ENCODE measurements at places on chromosomes 1 and 21.

DNA sequence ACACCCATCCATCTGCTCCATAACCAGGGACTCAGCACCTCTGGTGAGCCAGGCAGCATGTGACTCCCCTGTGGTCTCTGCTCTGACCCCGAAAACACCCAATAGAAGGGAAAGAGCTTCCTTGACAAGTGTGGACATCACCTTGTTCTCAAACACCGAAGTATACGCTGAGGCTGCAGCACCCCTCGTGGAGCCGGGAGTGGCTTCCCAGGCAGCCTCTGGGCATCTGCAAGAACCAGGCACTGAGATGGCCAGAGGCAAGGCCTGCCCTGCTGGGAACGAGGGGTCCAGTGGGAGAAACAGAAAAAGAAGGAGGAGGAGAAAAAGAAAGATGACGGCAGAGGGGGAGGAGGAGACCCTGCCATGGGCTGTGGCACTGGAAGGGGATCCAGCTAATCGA is 18.2 kb upstream of the AJAP1 start:
- no peak for DNase-seq

- no peak for DNase-seq
These were observed 65.4 kb downstream of the MACF1 start for GRCh38 chr1:39269791-39270342.

GRCh38 chr1:53460211-53460634 is 1.0 kb downstream of the DMRTB1 start:
- no peak for DNase-seq

DNA sequence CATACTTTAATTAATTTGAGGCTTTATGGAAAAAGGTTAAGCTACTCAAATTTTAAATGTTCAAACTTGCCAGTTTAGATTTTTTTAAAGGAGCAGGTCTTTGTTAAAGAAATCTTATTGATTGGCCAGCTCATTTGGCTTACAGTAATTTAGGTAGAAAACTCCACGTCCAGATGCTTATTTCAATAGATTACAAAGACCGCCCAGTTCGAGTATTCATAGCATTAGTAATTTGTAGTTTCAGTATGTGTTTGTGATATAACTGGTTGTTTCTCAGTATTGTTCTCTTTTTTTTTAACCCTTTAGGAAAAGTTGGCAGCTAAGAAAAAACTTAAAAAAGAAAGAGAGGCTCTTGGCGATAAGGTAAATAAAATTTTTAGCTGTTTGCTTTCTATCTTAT is 1.6 kb downstream of the RPF1 start:
- DNase-seq, result no peak

DNA sequence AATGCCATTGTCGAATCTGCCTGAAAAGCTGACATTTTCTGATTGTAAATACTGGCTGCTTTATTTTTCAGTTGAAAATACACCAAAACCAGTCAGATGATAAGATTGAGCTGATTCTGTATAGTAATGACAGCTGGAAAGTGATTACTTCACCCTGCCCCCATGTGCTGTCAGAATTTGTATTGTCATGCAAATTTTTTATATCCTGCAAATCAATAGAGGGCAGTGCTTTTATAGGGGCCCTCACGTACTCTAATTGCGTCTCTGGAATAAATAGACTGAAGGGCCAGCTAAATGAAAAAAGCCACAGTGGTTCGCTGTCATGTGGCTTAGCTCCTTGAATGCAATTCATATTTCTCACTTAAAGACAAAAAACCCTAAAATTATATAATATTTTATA is 208.6 kb downstream of the LHX8 start:
- DNase-seq, result no peak

GRCh38 chr21:41222247-41223068 is 54.5 kb downstream of the BACE2 start:
- no peak for DNase-seq

- DNase-seq, result no peak
These were observed 10.0 kb upstream of the RCSD1 start for GRCh38 chr1:167620002-167620401.

- no peak for DNase-seq
These were observed at the start of gene CYYR1 for GRCh38 chr21:26572702-26573381. CYYR1 (minus strand) TSS chr21:26573286; CDS start chr21:26572940, 346 bp downstream.

GRCh38 chr1:67578397-67579020 is 106.5 kb upstream of the GADD45A start:
- no peak for DNase-seq

DNA sequence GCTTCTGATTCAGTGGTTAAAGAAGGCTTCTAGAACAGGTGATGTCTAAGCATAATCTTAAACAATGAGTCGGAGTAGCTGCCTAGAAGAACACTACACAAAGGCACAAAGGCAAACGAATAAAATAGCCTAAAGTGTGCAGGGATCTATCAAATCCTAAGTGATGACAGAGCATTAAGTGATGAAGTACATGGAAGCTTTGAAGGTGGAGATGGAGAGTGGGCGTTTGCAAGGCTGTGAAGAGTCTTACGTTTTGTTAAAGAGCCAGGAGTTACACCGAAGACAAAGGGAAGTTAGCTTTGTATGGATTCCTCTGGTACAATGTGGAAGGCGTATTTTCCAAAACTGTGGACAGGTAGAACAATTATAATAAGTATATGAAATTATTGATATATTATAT is 270.6 kb downstream of the NEGR1 start:
- no peak for DNase-seq

DNA sequence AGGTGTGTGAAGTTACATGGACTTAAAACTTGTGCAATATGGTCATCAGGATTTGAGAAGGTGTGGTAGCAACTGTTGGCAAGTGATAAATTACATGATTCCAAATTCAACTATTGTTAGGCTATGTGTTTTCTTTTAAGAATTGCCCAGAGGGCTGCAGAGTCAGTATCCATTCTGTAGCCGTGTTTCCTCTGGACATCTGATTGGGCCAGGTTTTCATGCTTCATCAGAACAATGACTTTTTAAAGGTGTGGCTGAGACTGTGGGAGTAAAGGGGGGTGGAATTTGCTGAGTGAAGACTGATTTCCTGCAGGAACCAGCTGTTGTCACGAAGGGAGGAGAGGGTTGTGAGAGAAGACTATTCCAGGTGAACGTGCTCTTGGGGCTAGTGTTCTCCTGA is 1.7 kb upstream of the HRNR start:
- DNase-seq, result no peak

DNA sequence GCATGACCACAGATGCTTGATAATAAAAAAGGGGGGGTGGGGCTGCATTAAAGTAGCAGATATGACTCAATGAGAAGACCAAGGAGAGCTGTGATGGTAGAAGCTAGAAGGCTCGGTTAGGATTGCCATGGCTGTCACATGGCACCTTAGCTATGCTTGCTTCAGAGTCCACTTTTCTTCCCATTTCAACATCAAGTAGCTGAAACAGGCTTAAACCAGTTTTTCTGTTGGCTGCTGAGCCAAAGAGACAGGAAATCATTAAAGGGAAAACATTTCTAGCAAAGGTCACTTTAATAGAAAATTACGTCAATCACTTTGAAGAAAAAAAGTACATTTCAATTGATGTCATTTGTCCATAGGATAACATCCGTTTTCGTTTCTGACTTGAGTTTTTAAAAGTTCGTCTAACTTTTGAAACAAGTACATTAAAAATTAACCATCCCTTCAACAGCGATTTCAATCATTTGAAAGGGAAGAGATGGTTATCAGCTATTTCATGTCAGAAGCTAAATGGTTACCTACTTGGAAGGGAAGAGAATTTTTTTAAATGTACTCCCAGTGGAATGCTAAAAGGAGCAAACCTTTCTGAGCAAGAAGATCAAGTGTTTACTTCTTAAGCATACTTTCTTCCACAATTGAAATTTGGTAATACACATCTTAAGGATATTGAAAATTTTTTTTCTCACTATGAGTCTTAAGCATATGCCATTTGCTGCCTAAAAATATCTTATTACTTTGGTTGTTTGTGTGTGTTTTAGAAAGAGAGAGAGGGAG is 488.1 kb upstream of the PRMT6 start:
- no peak for DNase-seq

GRCh38 chr1:63498106-63498505 is 24.9 kb downstream of the ITGB3BP start:
- DNase-seq, result no peak

- DNase-seq, result no peak
These were observed 47.7 kb downstream of the OSBPL9 start for GRCh38 chr1:51664421-51665240.

GRCh38 chr1:215566556-215567490 is at the start of gene KCTD3:
KCTD3 (plus strand) TSS chr1:215567304; CDS start chr1:215567686, 382 bp downstream.
- DNase-seq, result peak; percentile 27

DNA sequence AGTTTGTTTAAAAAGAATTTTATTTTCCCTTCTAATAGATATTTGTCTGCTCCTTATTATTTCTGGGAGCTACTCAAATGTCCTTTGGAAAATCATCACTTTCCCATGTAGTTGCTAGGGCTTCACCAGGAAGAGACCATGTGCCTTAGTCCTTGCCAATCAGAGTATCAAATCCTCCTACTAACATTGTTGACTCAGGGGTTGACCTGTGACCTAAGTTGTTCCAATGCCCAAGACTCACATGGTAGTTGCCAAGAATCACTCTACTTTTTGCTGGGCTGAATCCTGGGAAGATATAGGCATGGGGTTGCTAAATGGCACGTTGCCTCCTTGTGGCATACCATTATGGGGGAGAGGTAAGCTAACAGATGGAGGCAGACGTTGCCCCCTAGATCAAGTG is 58.2 kb upstream of the FOXD3 start:
- no peak for DNase-seq

GRCh38 chr21:33078907-33079582 is 9.1 kb downstream of the OLIG1 start:
- DNase-seq, result no peak

DNA sequence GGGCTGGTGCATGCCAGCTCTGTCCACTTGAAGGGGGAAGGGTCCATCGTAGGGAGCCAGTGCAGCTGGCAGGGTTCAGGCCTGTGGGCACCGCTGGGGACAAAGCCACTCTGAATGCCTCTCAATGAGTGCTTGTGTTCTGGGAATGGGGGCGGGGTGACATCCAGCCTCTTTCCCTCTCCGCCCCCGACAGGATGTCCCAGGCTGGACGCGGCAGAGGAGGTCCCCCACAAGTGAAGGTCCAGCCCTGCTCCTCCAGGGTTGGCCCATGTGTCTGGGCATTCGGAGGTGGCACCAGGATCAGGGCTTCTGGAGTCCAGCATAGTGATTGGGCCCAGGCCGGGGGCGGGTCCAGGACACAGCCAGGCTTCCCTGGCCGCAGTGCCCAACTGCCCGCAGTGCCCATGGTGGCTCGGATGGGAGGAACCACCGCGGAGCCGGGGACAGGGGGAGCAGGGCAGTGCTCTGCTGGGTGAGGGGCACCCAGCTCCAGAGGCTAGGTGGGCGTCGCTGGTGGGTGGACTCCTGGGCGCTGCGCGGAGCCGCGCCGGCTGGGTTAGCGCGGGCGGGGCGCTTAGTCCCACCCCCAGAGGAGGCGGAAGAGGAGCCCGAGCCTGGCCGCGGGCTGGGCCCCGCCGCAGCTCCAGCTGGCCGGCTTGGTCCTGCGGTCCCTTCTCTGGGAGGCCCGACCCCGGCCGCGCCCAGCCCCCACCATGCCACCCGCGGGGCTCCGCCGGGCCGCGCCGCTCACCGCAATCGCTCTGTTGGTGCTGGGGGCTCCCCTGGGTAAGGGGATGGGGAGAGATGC is at the start of gene SHISA4:
TSS of gene SHISA4 (plus strand) at position 617 of the 808 bp plus-strand sequence. CDS start at position 714, 97 bp downstream.
- peak; percentile 38 for DNase-seq

- no peak for DNase-seq
These were observed 97.2 kb downstream of the KCNN3 start for GRCh38 chr1:154772606-154773506.

DNA sequence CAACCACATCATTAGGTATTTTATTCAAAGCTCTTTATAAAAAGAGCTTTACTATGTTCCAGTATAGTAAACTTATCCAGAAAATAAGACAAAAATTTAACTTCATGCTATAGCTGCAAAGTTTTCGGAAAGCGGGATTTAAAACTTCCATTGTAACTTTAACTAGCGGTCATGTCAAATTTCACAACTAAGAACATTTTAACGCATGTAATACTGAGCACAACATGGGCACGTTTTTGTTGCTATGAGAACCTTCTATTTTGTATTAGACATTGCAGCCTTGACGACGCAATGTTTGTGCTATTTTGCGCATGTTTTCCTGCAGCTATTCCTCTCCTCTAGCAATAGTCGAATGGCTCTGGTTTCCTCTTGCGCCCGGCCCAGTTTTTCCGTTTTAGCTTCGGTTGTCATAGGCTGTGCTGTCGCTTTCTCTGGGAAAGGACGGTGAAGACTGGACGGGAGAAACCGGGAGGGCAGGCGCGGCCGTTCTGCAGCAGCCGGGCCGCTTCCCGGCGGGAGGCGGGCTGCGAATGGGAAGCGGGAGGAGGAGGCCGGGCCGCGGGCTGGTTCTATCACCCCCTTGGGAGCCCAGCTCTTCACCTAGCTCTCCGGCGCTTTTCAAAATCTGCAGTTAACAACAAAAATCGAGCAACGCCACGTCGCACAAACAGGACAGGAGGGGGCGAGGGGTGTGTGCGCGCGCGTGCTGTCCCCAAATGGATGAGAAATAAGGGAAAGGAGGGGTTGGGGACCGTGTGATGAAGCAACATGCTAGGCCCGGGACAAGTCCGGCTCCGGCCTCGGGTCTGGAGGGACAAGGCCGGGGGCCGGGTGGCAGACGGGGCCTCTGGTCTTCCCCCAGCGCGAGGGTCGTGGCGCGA is 105.3 kb upstream of the HNRNPU start:
- peak; percentile 70 for DNase-seq

GRCh38 chr1:226424221-226425003 is 16.5 kb upstream of the PARP1 start:
- no peak for DNase-seq

GRCh38 chr1:184036517-184036949 is 995 bp downstream of the COLGALT2 start:
- DNase-seq, result no peak

GRCh38 chr1:17948594-17948993 is 159.0 kb upstream of the IGSF21 start:
- DNase-seq, result no peak

DNA sequence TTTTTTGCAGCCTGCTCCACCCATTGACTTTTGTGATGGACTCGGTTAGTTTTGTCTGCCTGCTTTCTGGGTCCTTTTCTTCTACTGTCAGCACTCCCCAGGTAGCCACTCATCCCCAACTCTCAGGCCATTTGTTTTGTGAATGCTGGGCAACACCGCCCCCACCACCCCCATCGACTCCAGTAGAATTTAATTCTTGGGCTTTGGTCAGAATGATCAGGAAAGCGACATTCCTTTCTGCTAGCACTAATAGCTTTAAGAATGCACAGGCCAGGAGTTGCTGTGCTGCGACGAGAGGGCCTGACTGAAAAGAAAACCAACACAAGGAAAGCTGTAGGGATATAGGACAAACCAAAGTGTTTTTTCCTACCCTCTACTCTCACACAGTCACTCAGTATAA is 144.4 kb downstream of the CDC7 start:
- DNase-seq, result no peak
